Activated CD4-positive, alpha-beta T cell treated with anti-CD3 and anti-CD28 coated beads, Interleukin-2, Interleukin-6, amounts not matched to agents 100 ng/mL and 50 ng/mL, durations not matched to agents 16 hours and 8 hours (primary cell): ENCODE measurements at places on chromosomes 3 and 15.

DNA sequence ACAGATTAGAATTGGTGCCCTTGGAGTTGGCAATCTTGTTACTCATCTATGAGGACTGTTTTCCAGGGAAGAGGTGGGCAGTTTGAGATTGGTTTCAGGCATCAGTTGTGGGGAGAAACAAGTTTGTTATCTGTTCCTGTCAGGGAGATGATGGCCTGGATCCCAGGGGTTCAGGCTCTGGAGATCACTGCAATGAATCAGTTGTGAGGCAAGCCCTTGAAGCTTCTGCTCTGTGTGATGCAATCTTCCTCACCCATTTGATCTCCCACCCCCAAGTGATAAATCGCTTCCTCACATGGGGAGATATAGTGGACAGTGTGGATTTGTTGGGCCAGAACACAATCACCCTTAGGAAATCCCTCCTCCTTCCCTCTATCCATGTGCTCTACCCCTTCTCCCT lies 276.6 kb upstream of the LRTM1 start:
- DNase-seq: no peak

GRCh38 chr3:72332689-72333088 lies 515.6 kb downstream of the SHQ1 start:
- no peak for DNase-seq

DNA sequence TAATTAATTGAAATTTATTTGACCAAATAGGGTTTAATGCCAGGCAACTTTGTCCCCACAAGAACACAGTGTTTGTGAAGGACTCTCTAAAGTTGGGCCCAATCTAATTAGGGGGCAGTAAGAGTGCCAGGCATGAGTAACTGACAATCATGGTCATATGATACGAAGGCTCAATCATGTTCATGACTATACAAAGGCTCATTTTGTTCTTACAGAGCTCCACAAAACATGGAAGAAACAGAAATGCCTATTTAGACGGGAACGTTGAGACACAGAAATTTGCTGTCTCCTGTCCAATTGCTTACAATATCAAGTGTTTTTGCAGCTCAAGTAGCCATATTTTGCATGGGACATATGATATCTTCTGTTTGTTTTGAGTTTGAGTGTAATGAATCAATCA lies 391.1 kb downstream of the SI start:
- DNase-seq: no peak

GRCh38 chr3:123621186-123621849 lies 36.5 kb upstream of the HACD2 start:
- no peak for DNase-seq

DNA sequence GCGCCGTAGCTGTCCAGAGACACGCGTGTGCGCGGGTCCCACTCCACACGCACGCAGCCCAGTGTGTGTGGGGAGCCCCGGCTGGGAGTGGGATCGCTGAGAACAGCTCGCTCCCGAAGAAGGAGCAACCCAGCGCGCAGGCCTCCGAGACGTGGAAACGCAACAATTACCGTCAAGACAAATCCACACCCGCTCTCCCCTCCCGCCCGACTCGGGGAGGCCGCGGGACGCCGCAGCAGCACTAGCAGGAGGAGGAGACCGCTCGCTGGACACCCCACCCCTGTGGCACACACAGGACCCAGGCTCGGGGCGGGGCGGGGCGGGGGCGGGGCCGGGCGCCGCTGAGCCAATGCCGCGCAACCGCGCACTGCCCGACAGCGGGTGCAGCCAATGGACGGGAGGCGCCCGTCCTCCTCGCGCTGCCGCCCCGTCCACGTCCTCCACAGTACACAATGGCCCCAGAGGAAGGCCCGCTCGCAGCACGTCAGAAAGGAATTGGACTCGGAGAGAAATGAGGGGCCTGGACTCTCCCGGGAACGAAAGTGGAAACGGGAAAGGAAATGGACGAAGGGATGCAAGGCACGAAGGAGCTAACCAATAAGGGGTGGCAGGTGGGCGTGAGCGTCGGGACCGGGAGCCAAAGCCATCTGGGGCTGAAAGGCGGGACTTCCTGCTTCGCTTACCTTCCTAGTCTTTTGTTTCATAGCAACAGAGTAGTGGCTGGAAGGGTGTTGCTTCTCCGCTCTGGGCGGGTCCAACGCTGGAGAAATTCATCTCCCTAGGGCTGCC lies at the start of gene CBLB:
CBLB (minus strand) TSS at position 271 of the 789 bp plus-strand sequence. CDS start 1,435 bp downstream, outside the sequence.
- DNase-seq: peak; percentile 88

DNA sequence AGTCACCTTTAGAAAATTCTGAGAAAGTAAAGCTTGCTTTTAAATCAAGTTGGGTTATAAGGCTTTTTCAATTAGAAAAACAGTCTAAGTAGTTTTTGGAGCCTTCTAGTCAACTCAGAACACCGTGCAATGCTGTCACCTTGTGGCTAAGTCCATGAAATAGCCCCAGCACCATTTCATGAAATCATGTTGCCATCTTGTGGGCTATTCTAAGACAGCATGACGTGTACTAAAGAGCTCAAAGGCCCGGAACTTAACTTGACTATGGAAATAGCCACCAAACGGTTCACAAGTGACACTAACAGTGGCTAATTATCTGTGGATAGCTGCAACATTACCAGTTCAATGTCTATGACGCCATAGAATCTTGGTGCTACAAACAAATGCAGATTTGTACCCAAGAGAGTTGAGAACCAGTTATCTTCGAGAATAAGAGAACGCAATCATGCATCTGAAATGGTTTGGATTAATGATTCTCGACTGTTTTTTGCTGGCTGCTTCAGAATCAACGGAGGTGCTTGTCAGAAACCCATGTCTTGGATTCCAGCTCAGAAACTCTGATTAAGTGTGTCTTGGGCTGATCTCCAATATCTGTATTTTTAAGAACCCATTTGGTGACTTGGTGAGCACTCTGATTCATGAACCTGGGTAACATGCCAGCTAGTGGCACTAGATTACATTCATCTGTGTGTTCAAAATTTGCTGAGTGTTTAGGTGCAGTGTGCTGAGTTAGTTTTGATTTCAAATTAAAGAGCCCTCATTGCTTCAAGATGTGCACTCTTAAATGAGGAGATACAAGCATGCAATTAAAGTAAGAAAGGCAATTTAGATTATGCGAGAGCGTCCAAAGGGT lies 111.2 kb upstream of the MCTP2 start:
- peak; percentile 78 for DNase-seq

DNA sequence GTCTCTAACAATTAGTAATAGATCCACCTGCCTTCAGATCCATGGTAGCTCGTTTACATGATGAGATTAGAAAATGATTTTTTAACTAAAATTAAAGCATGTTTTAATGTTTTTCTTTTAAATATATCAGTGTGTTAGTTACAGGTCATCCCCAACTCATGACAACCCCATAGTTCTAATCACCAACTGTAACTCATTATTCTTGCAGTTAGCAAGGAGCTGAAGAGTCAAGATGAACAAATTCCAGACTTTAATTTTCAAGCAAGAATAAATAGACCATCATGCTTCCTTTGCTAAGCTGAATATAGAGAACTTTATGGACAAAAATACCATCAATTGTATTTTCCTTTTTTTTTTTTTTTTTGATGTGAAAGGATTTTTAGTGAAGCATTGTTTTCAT lies 101.1 kb downstream of the TOP2B start:
- no peak for DNase-seq

DNA sequence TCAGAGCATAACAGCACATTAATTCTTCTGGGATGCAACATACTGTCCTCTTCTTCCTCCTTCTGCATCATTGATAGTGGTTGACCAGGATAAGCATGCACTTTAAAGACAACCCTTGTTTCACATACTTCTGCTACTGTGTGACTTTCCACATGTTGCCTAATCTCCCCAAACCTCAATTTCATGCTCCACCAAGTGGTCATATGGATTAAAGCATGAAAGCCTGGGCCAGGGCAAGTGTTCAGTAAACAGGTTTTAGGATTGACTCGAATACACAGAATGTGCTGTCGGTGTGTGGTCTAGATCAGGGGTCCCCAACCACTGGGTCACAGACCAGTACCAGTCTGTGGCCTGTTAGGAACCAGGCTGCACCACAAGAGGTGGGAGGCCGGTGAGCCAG lies 22.5 kb upstream of the BFSP2 start:
- DNase-seq: peak; percentile 14

DNA sequence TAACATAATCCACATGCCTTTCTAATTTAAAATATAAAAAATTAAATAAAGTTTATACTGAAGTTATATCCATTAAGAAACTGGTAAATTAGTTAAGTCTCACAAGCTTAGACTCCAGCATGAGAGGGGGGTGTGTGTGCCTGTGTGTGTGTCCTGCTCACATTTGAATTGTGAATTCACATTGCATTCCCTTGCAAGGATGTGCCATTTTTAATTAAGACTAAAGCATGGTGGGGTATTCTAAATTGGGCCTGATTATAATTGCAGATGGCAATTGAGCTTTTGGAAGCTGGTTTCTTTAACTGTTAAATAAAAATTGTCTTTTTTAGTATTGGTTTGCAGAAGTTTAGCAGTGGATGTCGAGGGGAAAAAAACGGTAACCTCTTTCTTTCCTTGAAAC lies 56.9 kb downstream of the PTPRG start:
- no peak for DNase-seq

- no peak for DNase-seq
These were observed 44.0 kb upstream of the SEMA6D start for GRCh38 chr15:47673232-47673761.

DNA sequence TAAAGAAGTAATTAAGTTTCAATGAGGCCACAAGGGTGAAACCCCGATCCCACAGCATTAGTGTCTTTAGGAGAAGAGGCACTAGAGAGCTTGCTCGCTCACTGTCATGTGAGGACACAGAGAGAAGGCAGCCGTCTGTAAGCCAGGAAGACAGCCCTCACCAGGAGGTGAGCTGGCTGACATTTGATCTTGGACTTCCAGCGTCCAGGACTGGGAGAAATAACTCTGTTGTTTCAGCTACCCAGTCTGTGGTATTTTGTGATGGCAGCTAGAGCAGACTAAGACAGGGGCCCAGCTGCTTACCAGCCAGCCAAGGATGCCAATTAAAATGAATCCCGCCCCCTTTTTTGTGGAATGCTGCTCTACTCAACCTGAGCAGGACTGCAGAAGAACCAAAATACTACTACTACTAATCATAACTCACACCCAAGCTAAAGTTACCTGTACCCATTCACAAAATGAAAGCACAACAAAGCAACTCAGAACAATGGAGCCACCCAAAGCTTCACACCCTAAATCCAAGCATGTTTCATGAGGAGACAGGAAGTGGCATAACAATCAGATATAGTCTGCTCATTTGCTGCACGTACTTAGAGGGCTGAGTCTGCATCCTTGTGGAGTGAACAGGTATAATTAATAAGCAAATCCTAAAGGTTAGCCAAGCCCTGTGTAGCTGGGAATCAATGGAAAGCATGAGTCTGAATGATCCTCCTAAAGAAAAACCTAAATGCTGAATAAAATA lies 35.6 kb upstream of the RHCG start:
- DNase-seq: no peak

DNA sequence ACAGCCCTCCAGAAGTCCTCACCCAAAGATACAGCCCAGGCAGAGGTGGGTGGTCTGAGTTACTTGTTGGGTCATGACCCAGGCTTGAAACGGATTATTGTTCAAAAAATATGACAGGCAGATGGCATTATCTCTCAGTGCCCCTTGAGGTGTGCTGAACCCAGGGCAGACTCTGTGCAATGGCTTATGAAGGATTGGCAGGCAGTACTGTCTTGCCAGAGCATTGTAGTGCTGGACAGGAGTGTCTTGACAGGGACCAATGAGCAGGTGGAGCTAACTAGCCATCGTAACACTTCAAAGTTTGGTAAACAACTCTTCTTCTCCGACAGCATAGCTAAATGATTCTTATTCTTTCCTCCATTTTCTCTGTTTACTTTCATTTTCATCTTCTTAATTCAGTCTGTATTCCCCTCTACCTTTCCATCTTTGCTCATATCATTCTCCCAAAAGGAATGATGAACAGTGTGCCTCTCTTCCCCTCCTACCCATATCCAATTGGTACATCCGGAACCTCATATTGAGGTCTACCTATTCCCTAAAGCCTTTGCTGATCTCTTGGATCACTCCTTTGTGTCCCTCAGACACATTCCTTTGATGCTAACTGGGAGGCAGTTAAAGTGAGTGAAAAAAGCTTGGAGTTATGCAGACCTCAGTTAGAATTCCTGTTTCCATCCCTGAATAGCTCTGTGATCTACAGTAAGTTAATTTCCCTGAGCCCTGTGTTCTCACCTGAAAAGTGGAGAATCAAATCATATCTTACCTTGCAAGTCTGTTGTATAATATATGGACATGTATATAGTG lies 2.6 kb upstream of the IL20RB start:
- no peak for DNase-seq

GRCh38 chr3:38137615-38138348 lies 679 bp upstream of the MYD88 start:
- DNase-seq: peak; percentile 29

- no peak for DNase-seq
These were observed 7.0 kb upstream of the MANF start for GRCh38 chr3:51378065-51378464.

- no peak for DNase-seq
These were observed 21.5 kb downstream of the GABRR3 start for GRCh38 chr3:98013411-98014267.

- peak; percentile 83 for DNase-seq
These were observed 10.0 kb downstream of the CRYGS start for GRCh38 chr3:186534113-186534669.

DNA sequence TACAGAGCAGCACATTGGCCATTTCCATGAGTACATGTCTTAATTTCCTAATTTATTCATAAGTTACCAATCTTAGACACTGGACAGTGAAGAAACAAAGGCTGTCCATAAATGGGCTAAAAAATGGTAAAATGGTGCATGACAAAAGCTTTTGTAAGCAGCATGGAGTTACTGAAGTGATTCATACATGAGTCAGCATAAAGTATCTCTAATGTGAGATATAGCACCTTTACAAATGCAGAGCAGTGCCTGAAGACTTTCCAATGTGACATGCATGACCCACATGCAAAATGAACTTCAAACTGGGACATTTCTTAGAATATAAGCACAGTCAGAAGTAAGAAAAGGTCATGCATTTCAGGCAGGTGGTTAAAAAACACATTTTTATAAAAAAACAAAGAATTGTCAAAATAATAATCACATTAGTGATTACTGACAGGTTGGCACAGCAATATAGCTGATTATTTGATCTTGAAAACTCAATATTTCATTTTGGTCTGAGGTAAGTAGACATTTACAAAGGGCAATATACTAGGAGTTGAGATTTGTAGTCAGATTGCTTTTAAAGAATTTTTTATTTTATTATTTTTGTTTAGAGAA lies 299.3 kb downstream of the PLCL2 start:
- peak; percentile 27 for DNase-seq

DNA sequence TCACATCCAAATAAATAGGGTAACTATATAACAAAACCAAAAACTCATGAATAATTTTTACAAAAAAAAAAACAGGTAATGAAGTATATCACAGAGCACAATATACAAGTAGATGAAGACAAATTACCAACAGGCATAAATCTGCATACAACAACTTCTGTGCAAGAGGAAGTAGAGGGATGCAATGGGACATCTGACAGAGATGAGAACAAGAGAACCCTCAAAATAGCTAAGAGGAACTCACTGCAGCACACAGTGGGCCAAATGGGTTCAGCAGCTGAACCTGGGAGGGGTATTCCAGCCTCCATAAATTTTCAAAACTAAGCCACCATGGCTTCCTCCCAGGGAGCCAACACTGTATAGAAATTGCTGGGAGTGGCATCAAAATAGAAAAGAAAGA lies 9.6 kb upstream of the BTLA start:
- DNase-seq: no peak
